ENCODE measurements at places on chromosomes 11 and 22. TPM values are rescaled to one million over a fixed set of nuclear protein-coding genes. Genes with fewer than 3 reads are reported as not detected.
A peak's percentile ranks its signal among the peaks of the same experiment; 100 is the strongest.

DNA sequence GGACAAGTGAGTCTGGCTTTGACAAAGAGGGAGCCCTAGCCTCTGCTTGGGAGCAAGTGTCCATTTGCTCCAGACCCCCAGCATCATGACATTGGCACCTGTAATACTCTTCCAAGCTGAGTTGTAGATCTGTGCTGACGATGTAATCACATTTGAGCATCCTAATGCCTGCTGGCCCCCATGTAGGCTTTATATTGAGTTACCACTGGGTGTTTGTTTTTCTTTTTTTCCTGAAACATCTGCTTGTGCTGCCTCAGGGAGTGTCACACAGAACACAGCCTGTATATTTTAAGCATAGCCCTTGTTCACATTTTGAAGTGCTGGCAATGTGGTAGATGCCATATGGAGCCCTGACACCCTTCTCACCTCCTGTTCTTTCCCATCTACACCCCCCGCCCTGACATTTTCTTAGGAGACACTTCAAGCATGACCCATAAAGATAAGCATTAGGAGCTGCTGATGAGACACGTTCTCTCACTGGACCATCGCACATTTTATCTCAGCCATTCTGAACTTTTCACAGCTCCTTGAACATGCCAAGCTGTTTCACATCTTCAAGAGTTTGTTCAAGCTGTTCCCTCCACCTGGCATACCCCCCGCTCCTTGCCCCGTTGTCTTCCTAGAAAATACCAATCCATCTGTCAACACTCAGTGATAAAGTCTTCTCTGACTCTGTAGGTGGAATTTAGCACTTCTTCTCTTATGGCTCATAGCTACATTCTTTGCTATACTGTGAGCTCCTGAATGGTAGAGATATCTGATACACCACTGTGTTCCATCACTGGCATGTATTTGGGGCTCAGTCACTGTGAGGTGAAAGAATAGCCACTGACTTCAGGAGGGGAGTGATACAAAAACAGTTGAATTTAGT is 128.7 kb downstream of the TRIM44 start:
- H3K36me3 ChIP-seq: no peaks in the 10 kb centered on the region
- peaks cover 29% of the 10 kb centered on the region for H3K4me1 ChIP-seq
- no peak overlapping the region for H3K27ac ChIP-seq
- H3K4me3 ChIP-seq: no peak overlapping the region
- no peaks in the 10 kb centered on the region for H3K27me3 ChIP-seq

GRCh38 chr22:36359470-36359996 is 28.2 kb downstream of the MYH9 start:
- peaks cover 87% of the 10 kb centered on the region for H3K4me1 ChIP-seq
- H3K27me3 ChIP-seq: no peaks in the 10 kb centered on the region
- peak overlapping the region; percentile 68 for H3K4me3 ChIP-seq
- peaks cover 6% of the 10 kb centered on the region for H3K36me3 ChIP-seq
- H3K27ac ChIP-seq: peak overlapping the region; percentile 83
- peak; percentile 44 for DNase-seq

DNA sequence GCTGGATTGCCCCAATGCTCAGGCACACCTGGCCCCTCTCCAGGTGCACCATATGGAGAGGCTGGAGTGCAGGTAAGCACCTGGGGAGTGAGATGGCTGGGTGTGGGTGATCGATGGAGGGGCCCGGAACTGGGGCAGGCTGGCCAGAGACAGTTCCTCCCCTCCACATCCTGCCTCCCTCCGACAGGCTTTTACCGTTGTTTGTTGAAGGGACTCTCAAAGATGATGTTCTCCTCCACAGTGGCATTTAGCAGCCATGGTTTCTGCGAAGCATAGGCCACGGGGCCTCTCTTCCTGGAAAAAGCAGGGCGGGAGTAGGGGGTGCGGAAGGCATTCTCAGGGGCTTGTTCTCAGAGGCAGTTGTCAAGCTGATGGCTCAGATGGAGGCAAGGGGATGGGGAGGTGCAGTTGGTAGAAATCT is 25.9 kb upstream of the KCNJ11 start:
- no peaks in the 10 kb centered on the region for H3K4me1 ChIP-seq
- H3K36me3 ChIP-seq: no peaks in the 10 kb centered on the region
- DNase-seq: no peak
- no peak overlapping the region for H3K4me3 ChIP-seq

DNA sequence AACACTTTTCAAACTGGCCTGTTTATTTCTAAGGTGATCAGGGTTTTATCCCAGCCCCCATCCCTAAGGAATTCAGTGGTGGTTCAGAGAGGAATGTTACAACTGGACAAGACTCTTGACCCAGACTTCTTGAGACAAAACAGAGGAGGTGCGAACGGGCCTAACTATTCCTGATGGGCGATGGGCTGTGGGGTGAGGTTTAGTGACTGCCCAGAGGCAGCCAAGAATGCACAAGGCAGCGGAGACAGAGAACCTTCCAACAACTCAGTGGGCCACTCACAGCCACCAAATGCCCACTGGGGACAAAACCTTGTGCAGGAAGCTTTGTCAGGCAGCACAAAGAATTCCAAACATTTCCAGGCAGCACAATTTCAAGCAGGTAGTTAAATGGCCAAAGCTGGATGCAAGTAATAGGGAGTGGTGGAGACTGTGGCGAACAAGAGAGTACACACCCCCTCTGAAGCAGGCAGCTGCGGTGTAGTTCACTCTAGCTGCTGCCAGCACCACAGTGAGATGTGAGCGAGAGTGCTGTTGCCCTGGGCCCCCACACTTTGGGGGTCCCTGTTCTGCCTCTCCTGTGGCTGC is 29.2 kb downstream of the SCUBE1 start:
- H3K4me3 ChIP-seq: no peak overlapping the region
- H3K27me3 ChIP-seq: peaks cover 3% of the 10 kb centered on the region
- H3K36me3 ChIP-seq: no peaks in the 10 kb centered on the region
- no peak overlapping the region for H3K27ac ChIP-seq
- no peaks in the 10 kb centered on the region for H3K4me1 ChIP-seq
- DNase-seq: no peak

DNA sequence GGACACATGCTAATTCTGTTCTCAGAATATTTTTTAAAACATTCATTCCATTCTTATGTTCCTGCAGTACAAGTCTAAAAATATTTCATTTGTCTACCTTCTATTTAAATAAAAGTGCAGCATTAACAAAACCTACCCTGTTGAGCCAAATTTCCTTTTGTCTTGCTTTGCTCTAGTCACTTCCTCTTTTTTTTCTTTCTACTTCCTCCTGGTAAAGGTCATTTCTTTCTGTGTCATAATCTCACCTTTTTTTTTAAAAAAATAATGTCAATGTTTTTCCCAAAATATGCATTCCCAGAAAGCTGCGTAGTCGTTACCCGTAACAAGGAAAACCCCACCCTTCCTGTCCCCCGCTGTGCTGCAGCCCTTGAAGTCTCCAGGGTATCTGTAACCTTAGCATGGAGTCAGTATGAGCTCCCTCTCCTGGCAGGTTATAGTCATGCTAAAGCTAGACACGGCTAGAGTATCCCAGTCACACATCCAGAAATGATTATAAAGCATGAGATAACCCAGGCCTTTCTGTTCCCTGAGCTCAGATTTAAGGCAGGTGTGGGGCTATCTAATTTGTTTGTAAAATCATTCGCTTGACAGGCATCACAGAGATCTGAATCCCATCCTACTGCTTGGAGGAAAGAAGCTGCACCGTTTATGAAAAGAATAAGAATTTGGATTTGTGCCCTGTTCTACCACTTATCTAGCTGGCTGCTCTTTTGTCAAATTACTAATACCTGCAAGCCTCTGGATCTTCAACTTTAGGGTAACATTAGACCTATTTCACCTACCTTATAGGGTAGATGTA is 51.1 kb upstream of the EED start:
- peaks cover 31% of the 10 kb centered on the region for H3K4me1 ChIP-seq
- H3K4me3 ChIP-seq: peak overlapping the region; percentile 78
- H3K36me3 ChIP-seq: no peaks in the 10 kb centered on the region
- peak overlapping the region; percentile 92 for H3K27ac ChIP-seq
- peak; percentile 79 for DNase-seq
- H3K27me3 ChIP-seq: no peaks in the 10 kb centered on the region

The OR51B5 gene
- total RNA-seq: not detected

The DRD2 gene
- total RNA-seq: not detected

The CD3D gene
- 30.5 TPM for total RNA-seq

The BTBD18 gene
- total RNA-seq: not detected

The RFPL3 gene
- not detected for total RNA-seq

Measured in natural killer cell treated with Interleukin-12 subunit alpha and Interleukin-12 subunit beta and Interleukin-15 and Interleukin-18, amount 100 ng/mL, for 72 hours (primary cell).